ENCODE measurements at places on chromosomes 4 and X.

DNA sequence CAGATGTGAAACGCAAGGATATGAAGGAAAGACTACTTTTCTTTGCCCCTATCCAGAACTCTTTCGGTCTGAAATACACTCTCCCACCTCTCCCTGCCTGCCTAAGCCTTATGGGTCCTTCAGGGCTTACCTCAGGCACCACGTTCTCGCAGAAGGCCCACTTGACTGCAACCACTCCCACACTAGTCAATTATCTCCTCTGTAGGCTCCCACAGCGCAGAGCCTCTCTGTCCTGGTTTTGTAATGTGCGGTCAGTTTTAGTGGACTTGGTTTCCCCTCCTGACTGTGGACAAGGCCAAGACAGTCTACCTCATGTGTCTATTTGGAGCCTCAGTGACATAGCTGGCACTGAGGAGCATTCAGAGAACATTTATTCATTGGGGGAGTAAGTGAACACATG lies 11.1 kb downstream of the CNGA2 start:
- DNase-seq, result no peak

DNA sequence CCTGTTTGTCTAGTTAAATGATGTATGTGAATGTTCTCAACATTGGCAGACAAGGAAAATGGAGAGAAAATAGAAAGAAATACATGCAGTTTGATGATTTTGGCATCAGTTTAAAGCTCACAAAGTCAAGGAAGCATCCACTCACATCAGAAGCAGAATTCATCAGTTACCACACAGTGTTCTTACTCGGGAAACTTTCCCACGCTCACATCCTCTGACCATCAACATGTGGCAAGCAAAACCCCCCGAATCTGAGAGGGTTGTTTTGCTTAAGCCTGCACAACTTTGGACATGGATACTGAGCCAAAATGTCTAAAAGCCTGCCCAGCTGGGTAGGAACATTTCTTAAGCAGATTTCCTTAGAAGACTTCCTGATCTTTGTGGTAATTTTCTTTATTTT lies 407.6 kb downstream of the ANKRD50 start:
- DNase-seq, result no peak

DNA sequence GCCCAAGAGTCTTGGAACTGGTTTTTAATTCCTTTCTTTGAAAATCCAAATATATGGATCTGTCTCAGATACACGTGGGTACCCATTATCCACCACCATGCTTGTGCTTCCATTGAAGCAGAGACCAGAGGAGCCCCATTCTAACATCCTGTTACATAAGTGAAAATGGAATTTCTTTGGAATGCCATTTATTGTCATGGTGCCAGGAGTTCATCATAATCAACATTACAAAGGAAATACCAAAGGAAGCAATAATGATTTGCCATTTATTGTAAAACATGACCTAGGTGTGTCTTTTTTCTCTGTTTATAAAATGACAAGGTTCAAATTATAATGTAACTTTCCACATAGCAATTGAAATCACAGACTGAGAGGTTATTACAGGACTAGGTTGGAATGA lies 61.7 kb downstream of the PALLD start:
- no peak for DNase-seq

- no peak for DNase-seq
Observed at GRCh38 chr4:73707269-73707875, 33.0 kb upstream of the CXCL8 start.

GRCh38 chr4:855880-856224 lies 29.9 kb upstream of the CPLX1 start:
- DNase-seq, result no peak

DNA sequence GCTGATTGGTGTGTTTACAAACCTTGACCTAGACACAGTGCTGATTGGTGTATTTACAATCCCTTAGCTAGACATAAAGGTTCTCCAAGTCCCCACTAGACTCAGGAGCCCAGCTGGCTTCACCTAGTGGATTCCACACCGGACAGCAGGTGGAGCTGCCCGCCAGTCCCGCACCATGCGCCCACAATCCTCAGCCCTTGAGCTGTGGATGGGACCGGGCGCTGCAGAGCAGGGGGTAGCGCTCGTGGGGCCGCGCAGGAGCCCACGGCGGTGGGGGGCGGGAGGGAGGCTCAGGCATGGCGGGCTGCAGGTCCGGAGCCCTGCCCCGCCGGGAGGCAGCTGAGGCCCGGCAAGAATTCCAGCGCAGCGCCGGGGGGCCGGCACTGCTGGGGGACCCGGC lies 30.7 kb downstream of the MEPE start:
- no peak for DNase-seq

- DNase-seq, result no peak
Observed at GRCh38 chr4:31234901-31235300, 514.7 kb downstream of the PCDH7 start.

GRCh38 chr4:86675548-86675947 lies 81.4 kb downstream of the PTPN13 start:
- no peak for DNase-seq

DNA sequence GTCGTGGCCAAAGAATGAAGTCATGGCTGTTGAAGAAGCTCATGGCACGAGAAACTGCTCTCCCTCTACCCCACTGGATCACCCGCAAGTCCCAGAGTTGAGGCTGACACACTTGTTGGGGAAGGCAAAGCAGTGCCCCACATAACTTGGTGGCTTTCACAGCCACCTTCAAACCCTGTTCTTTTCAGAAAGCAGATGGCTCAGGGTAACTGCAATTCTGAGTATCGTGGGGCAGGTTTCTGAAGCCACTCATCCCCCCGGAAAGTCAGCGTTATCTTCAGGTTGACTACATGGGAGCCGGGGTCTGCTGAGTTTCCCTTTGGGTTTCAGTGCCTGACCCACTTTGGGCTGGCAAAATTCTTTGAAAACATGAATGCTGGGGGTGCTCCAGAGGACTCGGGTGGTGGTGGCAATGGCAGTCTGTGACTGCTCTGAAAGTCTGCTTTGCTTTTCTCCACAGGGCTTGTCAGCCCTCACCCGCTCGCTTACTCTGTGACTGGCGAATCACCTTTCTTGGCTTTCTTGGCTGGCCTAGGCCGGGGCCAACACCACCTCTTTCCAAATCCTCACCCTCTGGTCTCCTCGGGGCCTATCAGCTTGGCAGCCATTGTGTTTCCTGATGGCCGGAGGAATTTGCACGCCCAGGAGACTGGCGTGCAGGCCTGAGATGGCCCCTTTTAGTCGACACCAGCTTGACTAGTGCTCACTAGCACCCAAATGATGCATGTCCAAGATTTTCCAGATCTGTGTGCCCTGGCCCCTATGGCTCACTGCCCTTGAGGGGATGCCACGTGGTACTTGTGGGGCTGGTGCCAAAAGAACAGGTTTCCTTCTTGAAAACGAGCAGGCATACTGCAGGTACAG lies 7.3 kb downstream of the PPP1R3F start:
- peak; percentile 38 for DNase-seq

DNA sequence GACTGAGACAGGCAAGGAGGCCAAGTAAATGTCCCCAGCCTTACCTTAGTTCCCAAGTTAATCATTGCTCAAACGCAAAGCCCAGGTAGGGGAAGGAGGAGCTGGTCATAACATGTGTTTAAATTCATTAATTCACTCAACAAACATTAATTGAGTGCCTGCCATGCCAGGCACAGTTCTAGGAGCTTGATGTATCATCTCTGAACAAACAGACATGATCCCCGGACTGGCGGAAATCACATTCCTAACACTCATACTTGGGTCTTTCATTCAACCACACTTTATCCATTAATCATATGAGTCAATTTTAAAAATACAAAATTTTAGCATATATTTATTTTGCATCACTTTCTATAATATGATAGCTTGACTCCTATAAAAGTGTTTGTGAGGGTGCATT lies 335.3 kb upstream of the NOCT start:
- no peak for DNase-seq

DNA sequence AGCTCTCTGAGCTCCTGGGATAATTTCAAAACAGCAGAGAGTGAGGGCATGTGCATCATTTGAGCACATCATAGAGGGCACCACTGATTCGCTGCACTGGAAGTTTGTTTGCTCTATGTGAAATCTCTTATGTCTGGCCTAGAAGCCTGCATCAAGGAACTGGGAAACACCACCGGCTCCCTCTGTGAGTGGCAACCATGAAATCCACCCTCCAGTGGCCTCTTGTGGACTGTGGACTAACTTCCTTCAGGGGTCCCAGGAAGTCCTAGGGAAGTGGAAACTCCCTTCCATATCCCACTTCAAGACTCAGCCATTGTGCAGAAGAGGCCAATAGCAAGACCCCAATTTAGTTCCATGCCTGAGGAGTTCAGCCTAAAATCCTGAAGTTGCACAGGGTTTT lies 48.0 kb upstream of the IGFBP7 start:
- DNase-seq, result no peak

DNA sequence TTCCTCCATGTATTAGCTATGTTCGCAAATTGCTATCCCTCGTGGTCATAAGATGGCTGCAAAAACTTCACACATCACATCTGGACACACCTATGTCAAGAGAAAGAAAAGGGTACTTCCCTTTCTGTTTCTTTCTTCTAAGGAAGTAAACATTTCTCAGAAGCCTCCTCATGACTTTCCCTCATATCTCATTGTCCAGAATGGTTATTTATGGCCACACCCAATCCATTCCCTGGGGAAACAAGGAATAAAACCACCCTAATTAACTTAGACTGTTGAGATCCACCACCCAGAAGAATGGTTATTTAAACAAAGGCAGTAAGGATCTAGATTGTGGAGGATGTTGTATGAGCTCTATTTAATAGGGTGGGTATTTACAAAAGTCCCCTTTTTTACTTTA lies 160.8 kb upstream of the LNX1 start:
- no peak for DNase-seq

DNA sequence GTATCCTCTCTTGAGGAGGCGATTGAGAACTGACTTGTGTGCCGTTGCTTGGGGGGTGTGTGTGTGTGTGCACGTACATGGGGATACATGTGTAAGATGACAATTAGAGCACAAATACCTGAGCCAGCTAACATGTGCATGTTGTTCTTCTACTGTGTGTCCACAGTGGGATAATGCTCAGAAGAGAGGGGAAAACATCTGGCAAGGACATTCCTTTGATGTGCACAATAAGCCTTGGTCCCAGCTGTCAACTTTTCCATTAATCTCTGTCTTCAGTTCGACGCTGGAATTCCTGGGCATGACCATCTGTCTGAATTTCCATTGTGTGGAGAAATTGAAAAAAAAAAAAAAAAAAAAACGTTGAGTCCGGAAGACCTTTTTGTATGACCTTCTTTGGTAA lies 592.0 kb upstream of the GALNTL6 start:
- DNase-seq, result no peak

GRCh38 chrX:154333837-154334271 lies 38.3 kb downstream of the TKTL1 start:
- DNase-seq, result no peak

GRCh38 chrX:18945483-18945882 lies 38.4 kb downstream of the PHKA2 start:
- DNase-seq, result no peak

DNA sequence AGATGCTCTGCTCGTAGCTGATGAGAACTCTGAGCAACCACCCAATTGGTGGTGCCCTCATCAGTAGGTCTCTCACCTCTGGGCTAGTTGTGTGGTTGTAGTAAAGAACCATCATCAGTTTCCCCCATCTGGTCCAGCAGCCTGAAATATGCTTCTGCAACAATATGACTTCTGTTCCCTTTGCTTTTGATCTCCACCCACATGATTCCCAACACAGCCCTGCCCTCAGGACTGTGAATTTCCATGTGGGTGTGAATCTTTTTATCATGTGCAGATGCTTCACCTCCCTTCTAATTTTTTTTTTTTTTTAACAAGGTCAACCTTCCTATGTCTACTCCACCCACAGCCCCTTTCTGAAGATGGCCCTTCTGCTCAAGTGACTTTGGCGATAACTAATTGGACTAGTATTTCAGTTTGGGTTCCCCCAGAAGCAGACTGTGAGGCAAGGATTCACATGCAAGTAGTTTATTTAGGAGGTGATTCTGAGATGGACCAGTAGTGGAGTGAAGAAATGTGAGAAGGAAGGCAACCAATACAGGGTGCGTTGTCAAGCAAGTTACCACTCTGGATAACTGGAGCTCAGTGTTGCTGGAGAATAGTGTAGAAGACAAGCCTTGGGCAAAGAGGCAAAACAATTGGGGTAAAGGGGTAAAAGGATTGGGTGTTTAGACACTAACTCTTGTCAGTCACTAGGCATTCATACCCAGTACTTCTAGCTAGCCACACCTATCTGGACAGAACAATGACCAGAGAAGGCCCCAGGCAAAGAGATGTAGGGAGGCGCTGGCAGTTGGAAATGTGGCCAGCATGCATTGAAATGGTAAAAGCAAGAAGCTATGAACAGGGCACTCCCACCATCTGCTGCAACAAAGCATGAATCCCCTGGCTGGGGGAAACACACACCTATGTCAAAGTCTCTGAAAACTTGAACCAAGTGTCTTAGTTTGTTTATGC lies 466.2 kb downstream of the BCOR start:
- DNase-seq, result no peak

GRCh38 chrX:64447207-64447606 lies 52.0 kb upstream of the MTMR8 start:
- no peak for DNase-seq

DNA sequence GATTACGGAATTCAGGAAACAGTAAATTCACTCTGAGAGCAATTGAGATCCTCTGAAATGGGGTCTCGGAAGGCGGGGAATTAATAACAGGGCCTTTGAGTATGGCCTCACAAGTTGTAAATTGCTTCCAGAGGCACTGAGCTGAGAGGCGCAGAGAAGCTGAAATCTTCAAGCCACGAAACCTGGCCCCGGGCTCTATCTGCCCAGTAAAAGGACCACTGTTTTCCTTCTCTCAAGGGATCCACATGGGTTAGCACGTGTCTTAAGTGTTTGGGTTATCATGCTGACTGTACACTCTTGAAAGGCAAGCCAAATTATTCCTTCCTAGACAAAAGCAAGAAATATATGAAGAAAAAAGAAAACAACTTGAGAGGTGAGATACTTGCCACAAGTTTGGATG lies 1012.9 kb upstream of the FTHL17 start:
- DNase-seq, result no peak

DNA sequence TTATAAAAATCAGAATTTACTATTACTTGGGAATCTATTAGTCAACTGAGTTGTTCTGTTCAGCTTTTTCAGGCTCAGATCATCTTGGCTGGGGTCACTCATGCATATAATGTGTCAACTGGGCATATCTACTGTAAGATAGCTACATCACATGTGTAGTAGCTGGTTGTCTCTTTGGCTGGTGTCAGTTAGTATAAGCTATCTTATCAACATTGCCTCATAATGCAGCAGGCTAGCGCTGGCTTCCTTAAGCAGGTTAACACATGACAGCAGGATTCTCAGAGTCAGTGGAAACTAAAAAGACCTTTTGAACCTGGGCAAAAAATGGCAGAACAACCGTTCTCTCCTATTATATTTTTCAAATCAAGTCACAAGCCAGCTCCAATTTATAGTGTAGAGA lies 378.3 kb upstream of the PCDH10 start:
- DNase-seq, result no peak

DNA sequence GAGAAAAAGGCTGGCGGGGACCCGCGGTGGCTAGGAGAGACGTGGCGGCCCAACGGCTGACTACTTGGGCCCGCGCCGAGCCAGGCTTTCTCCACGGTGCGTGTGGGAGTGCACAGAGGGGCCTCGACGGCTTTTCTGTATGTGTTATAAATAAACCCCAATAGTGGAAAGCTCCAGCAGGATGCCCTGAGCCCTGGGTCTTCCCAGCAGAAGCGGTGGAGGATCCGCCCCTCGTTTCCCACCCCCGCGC lies 268 bp upstream of the PRRG1 start:
- no peak for DNase-seq

- DNase-seq, result peak; percentile 33
Observed at GRCh38 chr4:87219632-87220093, 755 bp downstream of the KLHL8 start.
